ENCODE measurements at places on chromosomes 11 and 22. TPM values are rescaled to one million over a fixed set of nuclear protein-coding genes. Genes with fewer than 3 reads are reported as not detected.

KCNJ11 gene
- not detected for total RNA-seq

ZNF408 gene
- 8.8 TPM for total RNA-seq

CRYBA4 gene
- not detected for total RNA-seq

OR5P2 gene
- total RNA-seq, result not detected

USH1C gene
- not detected for total RNA-seq

OR51I1 gene
- total RNA-seq, result not detected

DRD2 gene
- 0.31 TPM for total RNA-seq

PKDREJ gene
- total RNA-seq, result 0.06 TPM

C11orf91 gene
- not detected for total RNA-seq

APOA1 gene
- total RNA-seq, result 0.34 TPM

FBLN1 gene
- 255 TPM for total RNA-seq

NCAM1 gene
- 0.06 TPM for total RNA-seq

PATE4 gene
- not detected for total RNA-seq
